ENCODE measurements at places on chromosomes 3 and 15. TPM values are rescaled to one million over a fixed set of nuclear protein-coding genes. Genes with fewer than 3 reads are reported as not detected.

- DNase-seq = no peak
Observed at GRCh38 chr3:182786564-182787196, 6.6 kb upstream of the ATP11B start.

GRCh38 chr15:85172846-85173490 lies 191.3 kb downstream of the PDE8A start:
- DNase-seq = no peak

UBE2E2 gene
- total RNA-seq = 36.6 TPM

DNA sequence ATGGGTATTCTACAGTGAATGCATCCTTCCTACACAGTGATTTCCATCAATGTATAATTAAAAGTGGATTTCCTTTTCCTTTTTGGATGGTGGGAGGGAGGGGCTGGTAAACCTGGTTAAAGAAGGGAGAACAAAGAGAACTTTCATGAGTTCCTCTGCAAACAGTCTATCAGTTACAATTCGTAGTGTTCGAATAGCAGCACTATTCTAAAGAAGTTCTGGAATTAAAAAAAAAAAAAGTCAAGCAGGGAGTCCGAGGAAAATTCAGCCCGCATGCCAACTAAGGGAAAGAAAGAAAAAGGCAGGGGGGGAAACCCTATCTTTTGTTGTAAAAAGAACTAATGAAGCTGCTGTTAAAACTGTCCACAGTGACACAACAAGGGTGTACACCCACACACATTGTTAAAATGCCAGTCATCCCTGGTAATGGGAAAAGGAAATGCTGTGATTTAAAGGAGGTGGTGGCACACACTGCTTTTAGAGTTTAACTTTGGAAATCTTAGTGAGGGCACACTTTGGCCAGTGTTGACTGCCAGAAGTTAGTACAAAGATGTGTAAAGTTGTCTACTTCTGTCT lies 521.2 kb downstream of the ZIC1 start:
- no peak for DNase-seq

- no peak for DNase-seq
Observed at GRCh38 chr15:45288947-45289346, 36.9 kb downstream of the SLC28A2 start.

PLA2G4D gene
- total RNA-seq = not detected

SLC22A13 gene
- total RNA-seq = 0.18 TPM

DNA sequence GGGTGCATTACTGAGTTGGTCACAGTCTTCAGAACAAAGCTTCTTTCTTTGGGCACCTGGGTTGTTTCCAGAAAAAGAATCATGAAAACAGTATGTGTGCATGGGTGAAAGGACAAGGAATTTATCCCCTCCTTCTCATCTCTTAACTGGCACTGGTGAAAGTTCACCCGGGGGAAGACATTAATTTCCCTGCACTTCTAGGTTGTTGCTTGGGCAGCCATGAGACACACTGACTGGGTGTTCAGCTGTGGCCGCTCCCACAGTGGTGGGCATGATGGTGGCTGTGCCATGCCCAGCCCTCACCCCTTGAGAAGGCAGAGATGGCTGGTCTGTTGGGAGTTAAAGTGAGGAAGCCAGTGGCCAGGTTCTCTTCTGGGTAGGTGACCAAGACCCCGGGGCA lies 16.6 kb upstream of the KY start:
- DNase-seq = no peak

GRCh38 chr3:45498532-45498931 lies 96.0 kb upstream of the LIMD1 start:
- no peak for DNase-seq

KPNA1 gene
- 50.1 TPM for total RNA-seq

DNA sequence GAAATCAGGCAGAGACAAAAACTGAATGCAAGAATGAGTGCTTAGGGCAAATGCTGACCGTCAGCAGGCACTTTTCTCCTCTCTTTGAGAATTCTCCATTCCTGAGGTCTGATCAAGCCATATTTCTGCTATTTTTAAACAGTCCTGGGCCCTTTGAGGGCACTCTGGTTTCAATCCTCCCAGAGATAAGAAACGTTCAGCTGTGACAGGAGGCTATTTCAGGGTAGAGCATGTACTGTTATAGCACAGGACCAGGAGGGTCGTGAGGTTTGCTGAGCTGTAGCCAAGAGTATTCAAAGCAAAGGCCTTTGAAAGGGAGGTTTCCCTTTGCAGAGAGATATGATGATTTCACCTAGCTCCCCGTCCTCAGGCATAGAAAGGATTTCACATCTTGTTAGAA lies 39.6 kb upstream of the PDZRN3 start:
- no peak for DNase-seq

MAN2A2 gene
- 106 TPM for total RNA-seq

- no peak for DNase-seq
Observed at GRCh38 chr3:13329746-13330145, 90.4 kb downstream of the NUP210 start.

DNA sequence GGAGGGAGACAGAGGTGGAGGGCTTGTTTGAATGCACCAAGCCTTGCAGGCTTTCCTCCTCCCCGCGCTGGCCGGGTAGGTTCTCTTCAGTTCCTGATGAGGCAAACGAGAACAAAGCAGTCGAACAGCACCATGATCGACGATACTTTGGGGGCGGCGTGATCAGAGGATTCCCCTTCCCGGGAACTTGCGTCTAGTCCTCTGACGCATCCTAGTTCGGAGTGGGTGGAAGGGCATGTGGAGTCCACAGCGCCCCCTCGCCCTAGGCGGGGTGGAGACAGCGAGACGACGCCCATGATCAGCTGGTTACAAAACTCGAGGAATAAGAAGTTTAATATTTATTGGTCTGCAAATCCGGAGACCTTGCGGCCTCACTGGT lies 452 bp upstream of the SV2B start:
- peak; percentile 63 for DNase-seq

DNA sequence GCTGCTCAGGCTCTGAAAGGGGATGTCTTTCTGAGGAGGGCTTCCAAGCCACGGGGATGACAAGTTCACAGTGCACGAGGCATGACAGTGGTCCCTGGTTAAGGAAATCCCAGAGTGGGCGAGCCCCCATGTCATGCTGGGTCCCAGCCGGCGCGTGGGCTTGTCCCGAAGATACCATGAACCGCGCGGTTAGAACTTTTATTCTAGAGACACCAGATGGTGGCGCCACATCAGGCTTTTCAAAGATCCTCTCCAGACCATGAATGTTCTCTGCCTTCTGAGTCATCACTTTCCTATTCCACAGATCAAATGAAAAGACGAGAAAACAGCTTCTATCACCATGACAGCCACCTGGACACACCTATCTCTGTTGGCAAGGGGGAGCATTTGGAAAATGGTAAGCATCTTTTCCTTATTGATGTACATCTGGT lies 227.8 kb upstream of the LYSMD4 start:
- no peak for DNase-seq

DNA sequence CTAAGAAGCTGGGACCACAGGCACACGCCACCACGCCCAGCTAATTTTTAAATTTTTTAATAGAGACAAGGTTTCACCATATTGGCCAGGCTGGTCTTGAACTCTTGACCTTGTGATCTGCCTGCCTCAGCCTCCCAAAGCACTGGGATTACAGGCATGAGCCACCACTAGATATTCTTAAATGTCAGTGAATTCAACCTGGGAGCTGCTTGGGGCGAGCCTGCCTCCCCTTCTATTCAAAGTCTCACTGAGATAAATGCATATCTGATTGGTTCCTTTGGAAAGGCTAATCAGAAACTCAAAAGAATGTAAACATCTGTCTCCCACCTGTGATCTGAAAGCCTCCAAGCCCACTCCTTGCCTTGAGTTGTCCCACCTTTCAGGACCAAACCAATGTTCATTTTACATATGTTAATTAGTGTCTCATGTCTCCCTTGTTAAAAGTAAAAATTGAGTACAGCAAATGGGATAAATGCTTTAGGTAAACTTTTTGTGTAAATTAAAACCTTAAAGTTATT lies 15.0 kb downstream of the CYP11A1 start:
- no peak for DNase-seq

GRCh38 chr3:29176501-29176900 lies 104.4 kb upstream of the RBMS3 start:
- peak; percentile 26 for DNase-seq

DNA sequence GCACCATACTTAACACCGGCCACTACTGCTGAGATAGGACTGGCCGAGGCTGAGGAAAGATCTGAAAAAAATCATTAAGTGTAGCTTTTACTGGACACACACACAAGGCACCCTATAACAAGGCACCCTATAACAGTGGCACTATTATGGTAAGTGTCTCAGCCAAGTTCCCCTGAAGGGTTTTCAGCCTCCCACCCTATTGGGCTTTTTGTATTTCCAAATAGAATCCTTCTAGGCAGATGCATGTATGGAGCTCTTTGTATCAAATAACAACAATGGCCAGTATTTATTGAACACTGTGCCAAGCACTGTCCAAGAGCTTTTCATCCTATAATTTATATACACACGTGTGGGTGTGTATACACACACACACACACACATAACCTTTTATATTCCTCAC lies 6.7 kb upstream of the DNAJA4 start:
- no peak for DNase-seq

DNA sequence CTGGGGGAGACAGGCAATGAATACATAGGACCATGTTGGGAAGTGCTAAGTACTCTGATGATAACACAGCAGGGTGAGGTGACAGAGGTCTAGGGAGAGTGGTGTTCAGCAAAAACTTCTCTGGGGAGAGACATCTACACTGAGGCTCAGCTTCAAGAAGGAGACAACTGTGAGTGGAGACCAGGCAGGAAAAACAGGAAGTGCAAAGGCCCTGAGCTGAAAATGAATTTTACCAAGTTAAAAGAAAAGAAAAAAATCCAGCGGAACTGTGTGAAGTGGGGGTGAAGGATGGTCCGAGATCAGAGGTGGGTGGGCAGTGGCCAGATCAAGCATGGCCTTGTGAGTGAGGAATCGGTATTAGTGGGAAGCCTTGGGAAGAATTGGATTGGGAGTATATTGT lies 110.1 kb upstream of the CLSTN2 start:
- DNase-seq = no peak

DNA sequence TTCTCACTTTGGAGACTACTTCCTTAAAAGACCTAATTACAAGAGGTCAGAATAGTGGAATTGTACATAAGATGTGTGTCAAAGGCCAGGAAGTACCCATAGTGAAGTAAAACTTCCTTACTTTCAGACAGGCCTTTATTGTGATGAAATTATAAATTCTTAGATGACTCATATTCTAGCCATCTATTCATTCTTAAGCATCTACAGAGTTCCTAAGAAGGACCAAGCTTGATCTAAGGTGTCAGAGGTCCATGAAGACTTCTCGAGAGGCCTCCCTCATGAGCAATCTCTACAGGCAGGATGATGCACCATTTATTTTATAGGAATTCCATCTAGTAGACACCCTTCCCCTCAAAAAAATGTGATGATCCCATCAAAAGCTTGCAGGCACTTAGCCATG lies 493.3 kb downstream of the MAGI1 start:
- no peak for DNase-seq

GRCh38 chr3:46104706-46105105 lies 77.4 kb upstream of the XCR1 start:
- DNase-seq = no peak

GRCh38 chr3:119829420-119829819 lies 47.5 kb downstream of the NR1I2 start:
- DNase-seq = no peak

DNA sequence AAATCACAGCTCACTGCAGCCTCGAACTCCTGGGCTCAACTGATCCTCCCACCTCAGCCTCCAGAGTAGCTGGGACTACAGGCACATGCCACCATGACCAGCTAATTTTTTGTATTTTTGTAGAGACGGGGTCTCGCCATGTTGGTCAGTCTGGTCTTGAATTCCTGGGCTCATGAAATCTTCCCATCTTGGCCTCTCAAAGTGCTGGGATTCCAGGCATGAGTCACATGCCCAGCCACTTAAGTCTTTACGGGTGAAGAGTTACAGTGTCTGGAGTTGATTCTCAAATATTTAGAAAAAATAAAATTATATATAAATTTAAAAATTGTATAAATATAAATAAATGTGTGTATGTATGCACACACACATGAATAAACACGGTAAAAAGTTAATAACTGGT lies 14.5 kb upstream of the KBTBD12 start:
- no peak for DNase-seq

- DNase-seq = no peak
Observed at GRCh38 chr3:111848283-111848682, 10.8 kb upstream of the PHLDB2 start.

DNA sequence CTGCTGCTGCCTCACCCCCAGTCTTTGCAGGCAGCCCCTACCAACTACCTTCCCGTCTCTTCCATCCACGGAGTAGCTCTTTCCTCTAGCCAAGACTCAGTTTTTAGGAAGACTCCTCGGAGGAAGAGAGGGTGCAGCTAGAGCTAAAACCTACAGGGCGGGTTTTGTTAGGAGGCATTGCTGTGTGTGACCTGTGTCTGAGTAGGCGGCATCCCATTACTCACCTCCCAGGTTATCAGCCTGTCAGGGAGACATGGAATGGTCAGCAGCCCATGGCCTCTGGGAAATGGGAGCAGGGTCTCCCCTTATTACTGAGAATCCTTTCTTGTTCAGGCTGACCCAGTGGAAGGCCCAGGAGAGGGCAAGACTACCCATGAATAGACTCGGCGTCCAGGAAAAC lies 43.8 kb upstream of the FGD5 start:
- DNase-seq = no peak

DNA sequence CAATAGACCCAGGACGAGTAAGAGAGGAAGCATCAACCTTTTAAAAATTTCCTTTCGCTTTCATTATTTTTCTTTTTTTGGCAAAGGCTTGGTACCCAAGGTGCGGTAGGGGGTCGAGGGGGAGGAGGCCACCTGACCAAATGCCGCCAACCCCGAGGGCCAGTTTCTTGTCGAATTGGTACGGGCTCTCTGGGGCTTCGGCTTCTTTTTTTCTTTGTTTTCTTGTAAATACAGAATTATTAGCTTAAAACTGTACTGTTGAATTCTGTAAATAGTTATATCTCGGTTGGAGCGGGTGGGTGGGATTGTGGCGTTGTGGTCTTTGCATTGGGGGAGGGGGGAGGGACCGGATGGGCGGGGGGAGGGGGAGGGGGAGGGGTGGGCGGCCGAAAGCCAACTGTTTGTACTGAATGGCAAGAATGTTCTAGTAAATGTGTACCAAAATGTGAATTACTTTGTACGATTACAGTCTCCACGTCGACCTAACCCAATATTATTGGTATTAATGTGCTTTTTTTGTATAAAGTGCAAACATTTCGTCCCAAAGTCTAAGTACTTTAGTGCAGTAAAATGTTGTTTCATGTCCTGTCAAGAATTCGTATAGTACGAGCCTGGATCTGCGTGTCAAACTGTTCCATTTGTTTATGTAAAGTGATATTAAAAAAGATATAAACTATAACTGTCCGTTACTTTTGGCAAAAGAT lies 4.7 kb downstream of the ZIC1 start:
- DNase-seq = no peak

DNA sequence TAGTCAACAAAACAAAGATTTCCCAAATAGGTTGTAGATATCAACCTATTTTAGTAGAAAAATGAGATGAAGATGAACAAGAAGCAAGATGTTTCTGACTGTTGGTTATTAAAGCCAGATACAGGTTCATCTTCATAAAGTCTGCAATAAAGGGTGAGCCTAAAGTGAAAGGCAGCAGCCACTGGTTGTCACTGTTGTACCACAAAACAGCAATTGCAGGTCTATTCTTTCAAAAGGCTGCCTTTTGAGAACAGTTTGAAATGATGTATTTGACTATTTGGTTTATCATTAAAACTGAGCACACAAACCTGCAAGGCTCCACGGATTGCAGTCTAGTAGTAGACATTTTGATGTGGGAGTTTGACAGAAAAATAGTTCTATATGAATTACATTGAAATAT lies 543.4 kb downstream of the GBE1 start:
- DNase-seq = no peak

- no peak for DNase-seq
Observed at GRCh38 chr3:58724336-58724735, 57.8 kb upstream of the FAM3D start.

GRCh38 chr3:20378315-20378714 lies 192.3 kb upstream of the SGO1 start:
- DNase-seq = no peak

ZIC1 gene
- not detected for total RNA-seq
